ENCODE measurements at places on chromosomes 7 and 10.

GRCh38 chr10:104371753-104372152 lies 18.1 kb downstream of the CFAP58 start:
- DNase-seq: no peak

DNA sequence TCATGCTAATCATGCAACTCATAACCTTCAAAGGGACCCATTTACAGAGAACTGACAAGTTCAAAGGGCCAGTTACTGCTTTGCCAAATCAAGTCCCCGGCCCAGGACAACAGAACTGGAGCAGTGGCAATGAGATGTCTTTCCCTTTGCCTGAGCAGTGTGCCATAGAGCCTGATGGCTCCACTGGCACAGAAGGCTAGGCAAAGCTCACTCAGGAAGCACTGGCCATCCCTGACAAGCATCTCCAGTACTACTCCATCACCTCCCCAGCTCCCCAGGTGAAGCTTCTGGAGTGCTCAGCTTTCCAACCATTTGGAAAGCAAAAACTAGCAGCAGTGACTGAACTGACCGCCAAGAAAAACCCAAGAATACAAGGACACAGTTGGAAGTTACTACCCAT lies 108.3 kb downstream of the SGMS1 start:
- DNase-seq: no peak

DNA sequence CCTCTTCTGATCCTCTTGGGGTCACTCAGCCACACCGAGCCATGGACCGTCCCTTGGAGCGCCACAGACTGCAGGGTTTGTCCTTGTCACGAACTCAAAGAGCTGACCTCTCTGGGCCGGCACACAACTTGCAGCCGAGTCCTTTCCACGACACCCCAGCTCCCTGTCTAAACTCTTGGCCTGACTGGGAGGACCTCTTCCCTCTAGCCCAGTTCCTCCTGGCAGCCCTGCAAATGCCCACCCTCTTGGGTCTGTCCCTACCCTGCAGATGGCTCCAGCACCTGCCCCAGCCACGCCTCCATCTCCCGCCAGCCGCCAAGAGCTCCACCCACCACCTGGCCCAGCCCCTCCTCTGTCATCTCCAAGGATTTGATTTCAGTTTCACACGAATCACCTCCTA lies 339.2 kb downstream of the DNAJB6 start:
- no peak for DNase-seq

GRCh38 chr10:99537086-99537988 lies 4.6 kb downstream of the NKX2-3 start:
- no peak for DNase-seq

DNA sequence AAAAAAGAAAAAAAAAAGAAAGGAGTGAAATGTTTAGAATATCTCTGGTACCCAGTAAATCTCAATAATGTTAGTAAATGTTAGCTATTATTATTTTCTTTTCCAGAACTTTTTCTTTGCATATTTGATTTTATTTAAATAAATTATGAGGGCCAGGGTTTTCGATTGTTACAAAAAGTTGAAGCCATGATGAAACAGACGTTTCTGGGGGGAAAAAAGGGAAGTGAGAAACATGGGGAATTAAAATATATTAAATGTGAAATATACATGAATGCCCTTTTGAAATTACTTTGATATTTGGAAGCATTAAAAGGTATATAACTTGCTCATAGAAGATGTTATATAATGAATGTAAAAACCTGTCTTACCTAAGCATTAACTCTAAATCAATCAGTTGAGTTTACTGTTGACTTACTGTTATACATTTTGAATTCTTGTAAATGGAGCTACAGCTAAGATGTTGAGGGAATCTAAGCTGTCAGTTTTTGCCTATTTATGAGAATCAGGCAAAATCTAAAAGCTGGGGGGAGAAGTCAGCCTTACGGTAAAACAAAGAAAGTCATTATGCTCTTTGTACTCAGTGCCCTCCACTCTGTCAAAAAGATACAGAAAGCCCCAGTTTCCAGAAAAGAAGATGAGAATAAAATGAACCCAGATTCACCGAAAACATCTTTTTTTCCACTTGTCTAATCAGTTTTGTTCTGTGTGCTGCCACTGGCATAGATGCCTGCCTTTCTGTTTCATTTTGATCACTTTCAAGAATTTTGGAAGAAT lies 30.0 kb upstream of the KDM7A start:
- DNase-seq: no peak

DNA sequence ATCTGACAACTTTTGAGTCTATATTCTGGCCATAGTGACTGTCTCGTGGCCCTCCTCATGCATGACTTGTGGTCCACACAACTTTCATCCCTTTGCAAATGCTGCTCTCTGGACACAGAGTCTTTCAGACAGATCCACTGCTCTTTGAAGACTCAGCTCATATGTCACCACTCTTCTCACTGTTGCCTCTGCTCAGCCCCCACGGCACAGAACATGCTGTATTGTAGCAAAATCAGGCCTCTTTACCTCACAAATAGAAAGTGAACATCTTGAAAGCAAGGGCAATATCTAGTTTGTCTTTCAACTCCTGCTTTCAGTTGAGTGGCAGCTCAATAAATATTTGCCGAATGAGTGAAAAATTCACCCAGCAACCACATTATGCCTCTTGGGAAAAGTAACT lies 443.5 kb downstream of the NRG3 start:
- no peak for DNase-seq

DNA sequence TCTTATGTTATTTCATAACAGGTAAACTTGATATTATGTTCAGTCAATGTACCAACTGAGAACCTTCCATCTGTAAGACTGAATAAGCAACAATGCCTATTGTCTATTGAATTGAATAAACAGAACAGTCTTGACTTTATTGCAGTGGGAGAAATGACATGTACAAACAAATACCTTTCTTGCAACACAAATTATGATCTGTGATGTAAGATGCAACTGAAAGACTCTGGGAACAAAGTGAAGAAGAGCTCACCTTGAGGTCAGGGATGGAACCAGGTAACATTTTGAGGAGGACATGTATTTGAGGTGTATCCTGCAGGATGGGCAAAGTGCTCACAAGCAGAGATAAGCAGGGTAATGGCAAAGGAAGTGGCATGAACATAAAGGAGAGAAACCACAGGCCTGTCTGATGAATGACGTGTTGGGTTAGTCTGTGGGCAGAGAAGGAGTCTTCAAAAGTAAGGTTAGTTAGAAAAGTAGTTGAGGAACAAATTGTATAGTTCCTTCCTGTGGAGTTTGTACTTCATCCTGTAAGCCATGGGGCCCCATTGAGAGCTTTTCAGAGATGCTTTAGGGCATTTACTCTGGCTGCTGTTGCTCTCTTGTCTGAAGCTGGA lies 9.5 kb downstream of the PNLIPRP3 start:
- DNase-seq: no peak

DNA sequence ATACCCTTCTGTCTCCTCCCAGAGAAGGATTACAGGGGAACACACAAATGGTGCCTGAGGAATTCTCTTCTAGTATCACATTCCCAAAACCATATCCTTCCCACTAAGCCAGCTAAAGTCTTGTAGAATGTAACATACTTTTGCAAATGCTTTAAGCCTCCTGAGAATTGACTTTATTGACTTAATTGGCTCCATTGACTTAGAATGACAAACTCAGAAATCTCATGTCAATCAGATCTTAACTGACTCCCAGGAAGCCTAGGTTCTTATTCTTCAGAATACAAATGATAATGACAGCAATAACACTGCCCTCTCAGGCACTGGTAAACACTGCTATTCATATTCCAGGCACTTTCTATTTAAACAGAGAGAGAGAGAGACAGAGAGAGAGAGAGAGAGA lies 356.9 kb upstream of the PRKCQ start:
- no peak for DNase-seq

DNA sequence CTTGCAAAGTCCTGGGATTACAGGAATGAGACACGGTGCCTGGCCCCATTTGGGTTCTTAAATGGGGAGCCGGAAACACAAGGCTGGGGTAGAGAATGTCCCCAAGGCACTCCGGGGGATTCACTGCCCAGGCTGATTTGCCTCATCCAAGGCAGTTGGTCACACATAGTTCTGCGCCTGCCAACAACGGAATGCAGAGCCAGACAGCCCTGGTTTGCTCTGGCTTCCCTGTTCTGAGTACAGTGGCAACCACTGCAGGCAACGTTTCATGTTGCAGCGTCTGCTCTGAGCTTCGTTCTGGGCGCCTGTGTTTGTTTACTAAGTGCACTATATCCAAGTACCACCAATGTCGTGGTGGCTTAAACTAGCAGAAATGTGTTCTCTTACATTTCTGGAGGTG lies 61.7 kb upstream of the C1QL3 start:
- DNase-seq: no peak

- no peak for DNase-seq
Measured at GRCh38 chr10:86260564-86260963, 106.0 kb downstream of the GRID1 start.

DNA sequence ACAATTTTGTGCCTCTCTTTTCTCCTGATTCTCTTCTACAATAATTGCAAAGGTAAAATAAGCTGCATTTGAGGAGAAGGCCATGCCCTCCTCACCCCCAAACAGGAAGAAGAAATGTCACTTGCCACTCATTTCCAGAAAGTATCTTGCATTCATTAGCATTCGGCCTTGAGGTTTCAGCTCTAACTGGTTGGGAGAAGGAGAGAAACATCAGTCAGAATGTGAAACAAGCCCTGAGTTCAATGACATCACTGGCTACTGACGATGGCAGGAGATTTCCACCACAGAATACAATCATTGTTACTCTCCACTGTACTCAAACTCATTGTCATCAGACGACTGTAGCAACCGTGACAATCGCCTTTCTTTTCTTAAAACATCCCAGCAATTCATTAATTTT lies 72.8 kb downstream of the PRKCQ start:
- peak; percentile 26 for DNase-seq

- no peak for DNase-seq
Measured at GRCh38 chr7:1099154-1099542, 11.2 kb downstream of the GPER1 start.

GRCh38 chr10:4033341-4033896 lies 248.4 kb upstream of the KLF6 start:
- peak; percentile 67 for DNase-seq

DNA sequence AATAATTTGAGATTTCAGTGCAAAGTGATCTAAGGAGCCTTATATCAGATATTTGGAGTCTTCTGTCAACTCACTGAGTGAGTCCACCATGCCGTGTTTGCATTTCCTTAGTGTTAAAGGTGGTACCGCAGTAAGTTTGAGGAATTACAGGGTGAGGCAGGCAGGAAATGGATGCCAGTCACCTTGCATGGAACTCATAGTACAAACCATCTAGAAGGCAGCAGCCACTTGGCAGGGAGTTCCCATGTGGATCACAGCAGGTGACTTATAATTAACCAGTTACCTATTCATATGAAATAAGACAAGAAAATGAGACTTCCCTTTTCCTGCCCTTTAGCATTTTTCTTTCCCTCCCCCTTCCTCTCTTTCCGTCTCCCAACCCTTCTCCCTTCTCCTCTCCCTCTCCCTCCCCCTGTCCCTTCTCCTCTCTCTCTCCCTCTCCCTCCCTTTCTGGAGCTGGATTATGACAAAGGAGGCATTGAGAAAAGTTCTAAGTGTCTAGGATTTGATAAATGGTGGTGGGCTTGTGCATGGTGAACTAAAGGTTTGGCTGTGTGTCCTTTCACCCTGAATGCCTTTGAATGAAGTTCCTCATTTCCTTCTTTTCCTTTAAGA lies 94.1 kb downstream of the LRRC4 start:
- DNase-seq: no peak

DNA sequence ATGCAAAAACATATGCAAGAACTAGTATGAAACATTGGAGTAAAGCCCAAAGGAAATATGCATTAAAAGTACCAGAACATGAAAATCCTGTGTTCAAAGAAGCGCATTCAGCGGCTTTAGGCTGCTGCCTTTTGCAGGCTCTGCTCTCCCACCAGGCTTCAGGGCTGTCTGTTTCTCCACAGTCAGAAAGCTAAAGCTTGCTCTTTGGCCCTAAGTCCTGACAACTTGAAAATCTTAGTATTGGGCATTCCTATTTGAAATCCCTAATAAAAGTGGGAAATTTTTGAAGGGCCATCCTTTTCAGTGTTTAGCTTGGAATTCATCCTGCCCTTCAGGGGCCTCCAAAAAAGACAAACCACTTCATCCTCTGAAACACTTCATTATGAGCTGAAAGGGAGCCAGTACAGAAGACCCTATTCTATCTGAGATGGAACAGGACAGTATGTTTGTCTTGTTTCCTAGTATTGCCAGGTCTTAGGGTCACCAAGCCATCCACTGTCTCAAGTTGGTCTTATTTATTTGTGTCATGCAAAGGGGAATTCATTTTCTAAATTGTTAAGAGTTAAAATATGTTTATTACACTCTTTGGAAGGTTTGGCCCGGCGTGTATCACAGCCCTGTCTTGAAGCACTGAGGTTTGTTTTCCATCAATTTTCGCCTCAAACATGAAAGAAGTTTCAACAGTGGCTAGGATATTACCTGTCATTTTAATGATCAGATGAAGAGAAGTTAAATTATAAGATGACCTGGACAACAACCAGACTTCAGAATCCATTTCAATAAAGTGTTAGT lies 326.3 kb upstream of the BMPER start:
- DNase-seq: no peak

GRCh38 chr7:83011954-83012353 lies 150.7 kb downstream of the PCLO start:
- no peak for DNase-seq

GRCh38 chr10:92712016-92712889 lies 22.5 kb downstream of the HHEX start:
- peak; percentile 16 for DNase-seq

DNA sequence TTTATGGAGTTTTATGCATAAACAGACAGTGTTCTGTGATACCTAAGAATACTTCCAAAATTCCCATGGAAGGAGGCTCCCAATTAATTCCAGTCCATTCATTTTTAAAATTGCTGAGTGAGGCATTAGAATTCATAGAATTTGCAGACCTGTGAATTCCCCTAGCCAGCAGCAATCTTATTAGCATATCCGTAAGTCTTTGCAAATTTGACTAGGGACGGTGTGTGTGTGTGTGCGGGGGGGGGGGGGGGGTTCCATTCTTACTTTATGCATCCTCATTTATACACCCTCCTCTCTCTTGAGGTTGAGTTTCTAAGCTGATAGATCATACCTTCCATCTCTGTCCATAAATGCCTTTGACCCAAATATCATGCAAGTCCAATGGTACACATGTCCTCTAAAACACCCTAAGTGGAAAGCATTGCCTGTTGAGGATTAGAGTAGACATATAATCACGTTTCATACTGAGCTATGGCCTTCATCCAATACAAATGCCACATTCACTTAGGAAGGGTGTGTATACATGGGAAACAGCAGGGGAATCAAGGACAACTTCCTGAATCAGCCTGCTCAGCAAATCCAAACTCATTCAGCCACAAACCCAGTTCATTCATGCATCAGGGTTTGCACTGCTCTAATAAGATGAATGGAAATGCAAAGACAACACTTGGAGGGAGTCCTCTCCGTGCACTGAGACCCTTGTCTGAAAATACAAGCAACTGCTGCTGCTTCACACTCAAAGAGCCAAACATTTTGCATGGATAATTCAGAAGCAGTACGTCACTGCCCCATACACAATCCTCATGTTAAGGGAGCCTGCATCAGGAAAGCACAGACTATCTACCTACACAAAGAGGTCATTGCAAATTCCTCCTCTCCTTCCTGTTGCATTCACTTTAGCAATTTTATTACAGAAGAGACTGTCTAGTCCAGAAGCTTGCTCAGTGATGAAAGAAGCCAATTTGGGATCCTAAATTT lies 350.8 kb downstream of the KCNMA1 start:
- DNase-seq: no peak

Data from GM12878 (cell line).